Stromal cell of bone marrow (primary cell): ENCODE measurements at places on chromosomes 2 and 18.

- DNase-seq, result no peak
Observed at GRCh38 chr2:75261923-75262322, 62.6 kb upstream of the TACR1 start.

DNA sequence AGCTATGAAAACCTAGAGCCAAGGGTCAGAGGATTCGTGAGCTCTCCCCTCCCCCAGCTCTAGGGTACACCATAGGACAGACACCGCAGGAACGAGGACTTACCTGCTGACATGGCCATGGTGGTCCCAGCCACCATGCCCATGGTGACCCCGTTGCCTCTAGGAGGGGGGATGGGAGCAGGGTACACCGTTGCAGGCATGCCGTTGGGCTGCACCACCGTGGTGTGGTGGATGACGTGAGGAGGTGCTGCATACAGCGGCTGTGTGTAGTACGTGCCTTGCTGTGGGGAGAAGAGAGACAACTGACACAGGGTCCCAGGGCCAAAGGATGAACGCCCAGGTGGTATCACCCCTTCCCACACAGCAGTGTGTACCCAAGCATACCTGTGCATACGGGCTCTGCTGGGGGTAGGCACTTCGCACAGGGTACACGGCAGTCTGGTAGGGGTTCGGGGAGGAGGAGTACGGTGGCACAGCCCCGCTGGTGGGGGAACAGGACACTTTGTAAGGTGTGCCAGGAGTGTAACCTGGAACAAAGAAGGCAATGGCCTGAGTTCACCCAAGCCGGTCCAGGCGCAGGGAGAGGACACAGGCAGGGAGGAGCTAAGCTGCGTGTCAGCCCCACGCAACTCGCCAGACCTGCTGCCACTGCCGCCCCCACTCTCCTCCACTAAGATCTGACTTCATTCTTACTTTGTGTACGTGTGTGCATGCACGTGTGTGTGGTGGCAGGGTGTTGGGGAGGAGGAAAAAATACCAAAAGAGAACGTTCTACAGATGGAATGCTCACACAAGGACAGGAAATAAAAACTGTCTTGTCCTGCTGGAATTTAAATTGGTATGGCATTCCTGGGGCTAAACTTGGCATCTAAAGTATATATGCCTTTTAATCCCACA is 37.8 kb downstream of the FAM168B start:
- no peak for DNase-seq

DNA sequence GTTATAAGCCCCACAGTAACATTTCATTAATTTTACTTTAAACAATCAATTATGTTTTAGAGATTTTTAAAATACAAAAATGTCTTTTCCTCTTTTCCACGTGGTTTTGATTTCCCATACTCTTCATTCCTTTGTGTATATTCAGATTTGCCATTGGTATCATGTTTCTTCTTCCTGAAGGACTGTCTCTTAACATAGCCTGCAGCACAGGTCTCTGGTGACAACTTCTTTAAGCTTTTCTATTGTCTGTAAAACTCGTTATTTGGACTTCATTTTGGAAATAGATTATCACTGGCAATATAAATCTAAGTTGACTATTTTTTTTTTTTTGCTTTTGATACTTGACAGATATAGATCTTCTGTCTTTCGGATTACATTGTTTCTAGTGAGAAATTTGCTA is 115.2 kb upstream of the KLHL29 start:
- no peak for DNase-seq

DNA sequence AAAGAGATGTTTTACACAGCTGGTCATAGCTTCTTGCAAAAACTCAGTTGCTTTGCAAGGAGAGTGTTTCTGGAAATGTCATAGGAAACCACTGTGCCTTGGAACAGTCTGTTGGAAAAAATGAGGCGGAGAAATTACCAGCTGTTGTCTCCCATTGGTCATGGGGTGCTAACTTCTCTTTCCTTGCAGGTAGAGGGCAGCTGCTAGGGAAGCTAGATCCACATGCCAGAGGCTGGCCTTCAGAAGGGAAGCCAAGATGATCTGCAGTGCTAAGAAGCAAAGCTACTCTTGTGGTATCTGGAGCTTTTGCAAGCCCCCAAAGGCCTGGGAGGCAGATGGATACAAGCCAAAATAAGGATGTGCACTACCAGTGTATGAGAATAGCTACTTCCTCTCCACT is 34.8 kb upstream of the LAMA1 start:
- no peak for DNase-seq

- DNase-seq, result no peak
Observed at GRCh38 chr18:42936289-42936688, 179.2 kb downstream of the RIT2 start.

DNA sequence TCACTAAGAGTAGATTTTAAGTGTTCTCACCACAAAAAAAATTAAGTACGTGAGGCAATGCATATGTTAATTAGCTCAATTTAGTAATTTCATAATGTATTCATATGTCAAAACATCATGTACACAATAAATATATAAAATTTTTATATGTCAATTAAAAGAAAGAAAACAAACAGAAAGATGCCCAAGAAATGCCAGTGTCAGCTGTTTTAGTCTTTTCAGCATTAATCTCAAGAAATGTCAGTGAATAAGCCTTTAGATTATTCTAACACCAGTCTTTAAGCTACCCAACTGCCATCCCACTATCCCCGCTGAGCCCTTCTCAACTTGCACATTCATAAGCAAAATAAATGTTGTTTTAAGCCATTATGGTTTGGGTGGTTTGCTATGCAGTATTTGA is 76.5 kb downstream of the C1D start:
- no peak for DNase-seq

- no peak for DNase-seq
Observed at GRCh38 chr2:76633276-76633921, 888.8 kb downstream of the LRRTM4 start.

- no peak for DNase-seq
Observed at GRCh38 chr18:55354795-55355194, 233.2 kb downstream of the TCF4 start.

DNA sequence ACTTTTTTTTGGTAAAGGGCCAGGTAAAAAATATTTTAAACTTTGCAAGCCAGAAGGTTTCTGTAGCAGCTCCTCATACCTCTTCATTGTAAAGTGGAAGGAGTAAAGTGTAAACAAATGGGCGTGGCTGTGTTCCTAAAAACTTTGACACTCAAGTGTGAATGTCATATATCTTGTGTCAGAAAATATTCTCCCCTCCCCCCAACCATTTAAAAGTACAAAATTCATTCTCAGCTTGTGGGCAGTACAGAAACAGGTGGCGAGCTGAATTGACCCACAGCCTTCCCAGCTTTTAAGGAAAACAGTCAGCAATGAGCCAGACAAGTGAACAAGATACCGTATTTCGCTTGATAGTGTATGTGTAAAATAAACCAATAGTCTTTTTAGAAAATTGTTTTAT is 4.0 kb downstream of the YPEL5 start:
- no peak for DNase-seq

DNA sequence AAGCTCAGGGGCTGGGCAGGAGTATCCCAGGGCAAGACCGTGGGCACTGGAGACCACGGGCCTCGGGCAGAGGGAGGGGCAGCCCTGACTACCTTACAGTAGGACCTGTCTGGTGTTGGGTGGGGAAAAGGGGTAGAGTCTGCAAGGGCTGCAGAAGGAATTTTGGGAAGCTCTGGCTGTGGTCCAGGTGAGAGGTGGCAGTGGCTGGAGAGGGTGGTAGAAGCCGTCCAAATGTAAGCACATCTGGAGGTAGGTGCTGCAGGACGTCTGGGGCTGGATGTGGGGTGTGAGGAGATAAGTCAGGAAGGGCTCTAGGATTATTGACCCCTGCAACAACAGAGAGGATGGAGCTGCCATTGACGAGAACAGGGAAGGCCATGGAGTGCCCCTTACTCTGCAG is 486.7 kb downstream of the EIPR1 start:
- DNase-seq, result no peak

- no peak for DNase-seq
Observed at GRCh38 chr18:5574843-5575242, 31.0 kb upstream of the EPB41L3 start.

- DNase-seq, result no peak
Observed at GRCh38 chr2:3768960-3769765, 65.8 kb downstream of the DCDC2C start.

GRCh38 chr18:74589021-74589420 is 8.6 kb upstream of the ZNF407 start:
- DNase-seq, result no peak

- no peak for DNase-seq
Observed at GRCh38 chr2:130823886-130824491, 12.7 kb upstream of the ARHGEF4 start.

DNA sequence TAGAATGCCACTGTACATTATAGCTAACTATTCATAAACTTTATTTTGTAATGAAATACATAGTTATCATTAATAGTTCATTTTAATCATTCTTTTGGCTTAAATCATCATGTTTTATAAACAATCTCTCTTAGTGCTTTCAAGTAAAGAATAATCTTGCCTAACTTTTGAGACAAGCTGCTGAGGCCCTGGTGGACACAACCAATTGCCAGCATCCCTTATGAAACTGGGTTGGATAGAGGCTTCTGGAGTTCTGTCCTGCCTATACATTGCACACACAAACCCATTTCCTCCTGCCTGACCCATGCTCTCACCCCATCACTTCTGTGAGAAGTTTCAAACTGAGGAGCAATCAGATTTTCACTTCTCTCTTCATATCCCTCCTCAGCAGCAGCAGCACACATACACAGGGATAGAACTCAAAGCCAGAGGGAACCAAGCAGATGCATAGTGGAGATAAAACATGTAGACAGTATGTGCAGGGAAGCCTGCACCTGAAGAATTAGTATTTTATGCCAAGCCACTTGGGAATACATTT is 450.0 kb upstream of the SLC14A2 start:
- no peak for DNase-seq

GRCh38 chr2:133369901-133370658 is 198.2 kb downstream of the NCKAP5 start:
- no peak for DNase-seq

DNA sequence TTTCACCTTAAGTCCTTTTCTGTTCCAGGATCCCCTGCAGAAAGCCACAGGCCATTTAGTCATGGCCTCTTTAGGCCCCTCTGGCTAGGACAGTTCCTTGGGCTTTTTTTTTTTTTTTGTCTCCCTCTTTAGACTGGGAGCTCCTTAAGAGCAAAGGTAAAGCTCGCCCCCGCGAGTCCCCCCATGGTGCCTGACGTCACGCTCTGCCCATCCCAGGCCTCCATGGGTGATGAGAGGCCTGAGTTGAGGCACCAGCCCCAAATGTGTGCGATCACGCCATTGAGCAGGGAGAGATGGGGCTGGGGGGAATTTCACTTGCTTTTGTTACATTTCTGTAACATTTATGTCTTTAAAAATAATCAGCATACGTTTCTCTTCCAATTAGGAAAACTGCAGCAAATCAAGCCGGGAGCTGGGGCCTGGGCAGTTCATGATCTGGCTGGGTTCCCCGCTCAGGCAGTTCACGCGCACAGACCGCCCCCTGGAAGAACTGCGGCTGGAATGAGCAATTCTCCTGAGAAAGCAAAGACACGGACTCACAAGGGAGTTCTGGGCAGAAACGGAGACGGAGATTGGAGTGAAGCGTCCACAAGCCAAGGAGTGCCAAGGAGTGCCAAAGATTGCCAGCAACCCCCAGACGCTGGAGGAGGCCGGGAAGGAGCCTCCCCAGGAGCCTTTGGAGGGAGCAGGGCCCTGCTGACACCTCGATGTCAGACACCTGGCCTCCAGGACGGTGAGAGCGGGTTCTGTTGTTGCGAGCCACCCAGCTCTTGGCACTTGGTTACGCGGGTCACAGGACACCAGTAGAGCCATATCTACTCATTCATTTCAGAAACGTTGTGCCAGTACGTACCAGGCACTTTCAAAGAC is 108.4 kb upstream of the ODC1 start:
- no peak for DNase-seq

DNA sequence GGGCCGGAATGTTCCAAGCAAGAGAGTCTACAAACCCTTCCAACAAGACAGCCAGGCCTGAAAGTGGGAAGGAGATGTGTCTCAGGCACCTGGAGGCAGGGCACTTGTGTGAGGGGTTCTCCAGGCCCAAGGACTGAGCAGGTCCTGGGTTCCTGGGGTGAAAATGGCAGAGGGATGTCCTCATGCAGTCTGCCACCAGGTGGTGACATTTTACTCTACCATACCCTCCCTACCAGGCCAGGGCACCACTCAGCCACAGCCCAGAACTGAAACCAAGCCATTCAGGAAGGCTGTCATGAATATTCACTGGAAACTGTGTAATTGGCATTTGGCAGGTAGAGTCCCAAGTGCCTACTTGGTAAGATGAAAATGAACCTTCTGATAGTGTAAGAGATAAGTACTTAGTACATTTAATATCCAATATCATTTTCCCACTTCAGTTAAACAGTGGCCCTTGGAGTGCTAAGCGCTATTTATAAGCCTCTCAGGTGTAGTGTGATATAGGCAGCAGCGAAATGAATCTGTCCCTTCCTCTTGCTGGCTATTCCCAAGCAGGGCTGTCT is 185.1 kb downstream of the MYO5B start:
- DNase-seq, result no peak

DNA sequence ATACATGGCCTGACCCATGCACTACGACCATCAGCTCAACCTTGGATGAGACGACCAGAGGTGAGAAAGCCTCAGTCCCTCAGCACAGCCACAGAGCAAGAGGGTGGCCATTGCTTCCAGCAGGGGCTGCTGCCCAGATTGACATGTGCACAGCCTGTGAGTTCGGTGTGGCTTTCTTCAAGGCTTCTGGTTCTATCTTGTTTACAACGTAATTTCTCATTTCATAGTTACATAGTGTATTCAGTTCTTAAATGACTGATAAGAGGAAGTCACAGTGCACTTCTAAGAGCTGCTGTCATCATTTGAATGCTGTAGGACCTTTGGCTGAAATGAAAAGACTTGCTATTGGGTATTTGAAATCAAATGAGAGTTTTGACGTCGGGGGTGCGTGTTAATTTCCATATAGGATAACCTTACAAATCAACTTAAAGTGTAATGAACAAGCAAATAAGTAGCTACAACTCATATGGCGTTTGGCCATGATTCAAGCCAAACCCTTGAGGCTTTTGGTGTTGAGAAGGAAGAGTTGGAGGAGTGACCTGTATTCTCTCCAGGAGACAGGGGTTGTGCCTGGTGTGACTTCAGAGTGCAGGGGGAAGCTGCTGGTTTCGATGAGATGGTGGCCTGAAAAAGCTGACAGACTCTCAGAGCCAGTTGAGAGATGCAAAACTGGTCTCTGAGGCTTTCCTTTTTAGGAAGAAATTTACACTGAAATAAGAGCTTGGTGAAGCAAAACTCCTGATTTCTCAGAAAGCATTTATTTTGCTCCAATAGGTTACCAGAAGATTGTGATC is 51.0 kb downstream of the TSHZ1 start:
- no peak for DNase-seq
